ENCODE measurements at places on chromosomes 3 and 15.

DNA sequence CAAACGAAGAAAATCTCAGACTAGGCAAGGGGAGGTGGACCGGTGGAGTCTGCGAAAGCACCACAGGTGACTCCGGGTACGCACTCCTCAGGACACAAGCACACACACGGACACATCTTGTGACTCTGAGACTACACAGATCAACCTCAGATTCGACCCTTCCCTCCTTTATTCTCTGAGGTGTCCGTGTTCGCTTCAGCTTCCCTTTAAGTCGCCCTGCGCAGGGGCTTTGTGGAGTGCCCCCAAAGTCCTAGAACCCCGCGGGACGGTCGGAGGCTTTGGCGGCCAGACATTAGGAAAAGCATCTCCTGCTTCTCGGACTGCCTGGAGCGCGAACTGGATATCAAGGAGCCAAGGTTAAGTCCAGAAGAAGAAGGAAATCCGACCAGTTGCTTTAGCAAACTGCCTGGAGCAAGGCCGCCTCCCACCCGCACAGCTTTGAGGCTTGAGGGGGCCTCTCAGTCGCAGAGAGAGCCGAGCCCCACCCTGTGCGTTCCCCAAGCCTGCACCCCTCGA, 730 bp downstream of the DGKG start:
- DNase-seq: no peak

GRCh38 chr3:117600666-117601065, 891.1 kb downstream of the TUSC7 start:
- no peak for DNase-seq

- DNase-seq: no peak
Observed at GRCh38 chr3:43053291-43053690, 52.6 kb downstream of the POMGNT2 start.

DNA sequence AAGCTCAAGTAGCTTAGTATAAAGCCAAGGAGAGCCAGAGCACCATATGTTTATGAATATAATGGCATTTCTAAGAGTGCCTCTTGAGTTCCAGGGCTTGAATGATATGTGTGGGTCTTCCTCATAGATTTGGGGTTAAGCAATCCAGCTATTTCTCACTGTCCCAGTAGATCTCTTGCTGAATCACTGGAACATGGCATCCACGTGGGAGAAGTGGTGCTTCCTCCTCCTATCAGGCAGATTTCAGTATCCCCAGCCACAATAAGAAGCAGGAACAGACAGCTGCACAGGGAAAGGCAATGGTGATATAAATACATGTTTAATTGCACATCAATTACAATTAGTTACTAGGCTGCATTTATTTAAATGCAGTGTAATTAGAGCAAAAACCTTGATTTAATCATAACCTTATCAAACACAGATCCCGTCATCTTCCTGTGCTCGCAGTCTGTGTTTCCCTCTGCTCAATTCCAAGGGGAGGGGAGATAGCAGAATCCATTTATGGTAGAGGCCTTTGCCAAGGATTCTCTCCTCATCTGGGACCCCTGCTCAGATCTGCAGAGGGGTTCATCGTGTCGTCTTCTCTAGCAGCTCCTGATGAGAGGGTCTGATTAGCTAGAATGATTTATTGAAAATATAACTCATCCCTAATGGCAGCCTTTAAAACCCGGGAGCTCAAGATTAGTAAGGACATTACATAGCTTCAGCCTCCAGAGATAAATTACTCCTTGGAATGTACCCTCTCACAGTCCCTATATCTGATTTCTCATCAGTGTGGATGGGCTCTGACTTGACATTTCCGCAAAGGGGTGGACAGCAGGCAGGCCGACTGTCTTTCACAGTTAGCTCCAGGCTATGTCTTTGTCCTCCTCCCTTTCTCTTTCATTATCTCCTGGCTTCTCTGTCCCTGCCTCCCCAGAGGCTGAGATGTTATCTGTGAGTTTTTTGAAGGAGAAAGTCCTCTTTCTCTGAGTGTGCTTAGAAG, 775.9 kb downstream of the AGBL1 start:
- DNase-seq: no peak

GRCh38 chr3:185280572-185281365, 26.9 kb upstream of the EHHADH start:
- peak; percentile 14 for DNase-seq

- no peak for DNase-seq
Observed at GRCh38 chr15:52529341-52529924, 753 bp upstream of the MYO5A start.

GRCh38 chr3:38782148-38782547, 33.9 kb downstream of the SCN10A start:
- DNase-seq: no peak

DNA sequence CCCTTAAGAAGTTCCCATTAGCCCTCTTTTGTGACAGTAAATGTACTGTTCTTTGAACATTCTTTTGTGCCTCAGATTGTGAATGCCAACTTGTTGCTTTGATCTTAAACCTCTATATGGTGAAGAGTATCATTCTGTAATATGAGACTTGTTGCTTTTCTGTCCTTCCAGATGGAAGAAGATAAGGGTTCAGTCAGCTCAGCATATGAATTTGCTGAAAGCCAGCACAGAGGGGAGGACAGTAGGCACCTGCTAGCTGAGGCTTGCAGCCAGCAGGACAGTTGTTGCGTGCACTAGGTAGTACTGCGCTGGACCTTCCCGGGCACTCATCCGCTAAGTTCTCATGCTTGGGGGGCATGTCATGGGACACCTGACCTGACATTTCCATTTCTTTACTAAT, 74.7 kb downstream of the DCUN1D1 start:
- DNase-seq: no peak

DNA sequence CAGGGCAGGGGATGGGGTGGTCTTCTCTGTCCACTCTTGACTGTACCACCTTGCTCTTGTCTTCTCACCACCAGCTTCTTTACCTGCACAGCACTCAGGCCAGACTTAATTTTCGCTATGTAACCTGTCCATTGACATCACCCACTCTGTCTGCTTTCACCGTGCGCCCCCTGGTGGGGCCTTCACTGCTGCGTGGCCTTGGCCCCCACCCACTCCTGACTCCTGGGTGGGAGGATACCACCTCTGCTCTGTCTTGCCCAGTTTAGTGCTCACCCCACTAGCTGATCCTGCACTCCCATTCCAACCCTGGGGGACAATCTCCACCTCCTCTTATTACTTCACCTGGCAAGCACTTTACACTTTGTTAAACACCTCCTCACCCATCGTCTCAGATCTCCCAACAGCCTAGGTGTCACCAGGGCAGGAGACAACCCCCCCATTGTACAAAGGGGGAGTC, 17.7 kb downstream of the PTH1R start:
- DNase-seq: peak; percentile 23

- no peak for DNase-seq
Observed at GRCh38 chr3:46508850-46509591, 11.2 kb downstream of the RTP3 start.

DNA sequence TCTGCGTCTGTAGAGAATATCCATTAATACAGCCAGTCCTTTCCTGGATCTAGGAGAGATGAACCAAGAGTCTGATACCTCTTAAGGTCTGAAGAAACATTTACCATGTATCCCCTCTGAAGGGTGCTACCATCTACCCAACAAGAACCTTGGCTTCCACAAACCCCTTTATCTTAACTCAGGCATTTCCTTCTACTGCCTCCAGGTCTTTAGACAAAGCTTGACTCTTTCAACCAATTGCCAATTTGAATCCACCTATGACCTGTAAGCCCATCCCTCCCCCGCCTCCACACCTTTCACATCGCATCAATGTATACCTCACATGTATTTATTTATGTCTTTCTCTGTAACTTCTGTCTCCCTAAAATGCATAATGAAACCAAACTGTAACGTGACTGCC, 139.5 kb downstream of the SNRK start:
- no peak for DNase-seq

DNA sequence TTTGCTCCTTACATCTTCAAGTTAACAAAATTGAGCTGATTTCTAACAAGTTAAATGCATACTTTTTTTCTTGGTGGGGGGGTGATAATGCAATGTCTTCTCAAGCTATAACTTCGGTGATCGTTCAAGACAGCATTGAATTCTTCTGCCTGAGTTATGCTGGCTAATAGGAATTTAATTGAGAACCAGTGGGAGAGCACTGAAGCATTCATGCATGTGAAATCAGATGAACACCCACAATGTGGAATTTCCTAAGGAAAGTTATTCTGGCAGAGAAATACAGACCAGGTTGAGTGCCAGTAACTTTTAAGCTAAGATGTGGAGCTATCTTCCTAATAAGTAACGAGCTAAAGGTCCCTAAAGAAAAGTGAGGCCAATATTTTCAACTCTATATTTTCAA, 3.0 kb downstream of the SPATA16 start:
- no peak for DNase-seq

DNA sequence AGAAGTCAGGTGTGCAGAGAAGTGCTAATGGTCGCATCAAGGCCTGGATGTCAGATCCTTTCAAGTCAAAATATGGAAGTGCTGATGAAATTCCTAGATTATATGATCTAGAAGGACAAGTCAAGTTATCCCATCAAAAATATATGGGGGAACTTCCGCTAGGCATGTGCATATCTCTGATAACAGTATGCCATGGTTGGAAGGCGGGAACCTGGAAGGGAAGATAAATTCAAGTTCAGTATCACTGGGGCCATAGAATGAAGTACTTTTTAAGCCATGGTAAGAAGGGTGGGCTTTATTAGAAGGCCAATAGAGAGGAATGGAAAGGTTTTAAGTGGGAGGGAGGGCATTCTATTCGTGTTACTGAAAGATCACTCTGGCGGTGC, 38.3 kb downstream of the MITF start:
- no peak for DNase-seq

DNA sequence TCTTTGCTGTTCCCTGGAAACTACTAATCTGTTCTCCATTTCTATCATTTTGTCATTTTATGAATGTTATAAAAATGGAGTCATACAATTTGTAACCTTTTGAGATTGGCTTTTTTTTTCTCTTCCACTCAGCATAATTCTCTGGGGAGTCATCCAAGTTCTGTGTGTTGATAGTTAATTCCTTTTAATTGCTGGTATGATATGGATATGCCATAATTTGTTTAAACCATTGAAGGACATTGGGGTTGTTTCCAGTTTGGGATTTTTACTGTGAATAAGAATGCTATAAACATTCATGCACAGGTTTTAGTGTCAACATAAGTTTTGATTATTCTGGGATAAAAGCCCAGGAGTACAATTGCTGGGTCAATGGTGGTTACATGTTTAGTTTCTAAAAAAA, 279.4 kb downstream of the WNT5A start:
- DNase-seq: no peak

GRCh38 chr3:171796625-171797264, 13.5 kb downstream of the PLD1 start:
- no peak for DNase-seq

- DNase-seq: no peak
Observed at GRCh38 chr3:172104471-172105072, 65.2 kb downstream of the FNDC3B start.

- no peak for DNase-seq
Observed at GRCh38 chr3:73601481-73601880, 23.3 kb downstream of the PDZRN3 start.

DNA sequence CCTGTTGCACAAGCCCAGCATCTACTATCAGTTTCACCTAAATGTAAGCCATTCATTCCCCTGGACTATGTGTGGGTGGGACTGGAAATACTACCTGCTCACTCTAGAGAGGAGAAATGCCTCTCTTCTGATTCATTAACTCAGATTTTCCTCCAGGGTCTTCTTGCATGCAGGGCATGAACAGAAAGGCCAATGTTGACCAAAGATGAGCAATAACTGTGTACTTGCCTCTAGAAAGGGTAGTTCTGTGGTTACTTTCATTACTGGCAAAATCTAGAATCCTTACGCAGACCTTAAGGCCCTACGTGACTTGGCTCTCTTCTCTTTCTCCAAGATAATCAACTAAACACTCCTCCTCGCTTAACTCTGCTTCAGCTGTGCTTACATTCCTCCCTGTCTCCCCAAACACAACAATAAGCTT, 81.4 kb upstream of the PSMD6 start:
- no peak for DNase-seq

- DNase-seq: no peak
Observed at GRCh38 chr15:59996298-59997041, 7.6 kb upstream of the FOXB1 start.

- DNase-seq: no peak
Observed at GRCh38 chr15:70319466-70319865, 221.7 kb upstream of the TLE3 start.

- DNase-seq: no peak
Observed at GRCh38 chr3:125679258-125679657, 84.0 kb upstream of the OSBPL11 start.

DNA sequence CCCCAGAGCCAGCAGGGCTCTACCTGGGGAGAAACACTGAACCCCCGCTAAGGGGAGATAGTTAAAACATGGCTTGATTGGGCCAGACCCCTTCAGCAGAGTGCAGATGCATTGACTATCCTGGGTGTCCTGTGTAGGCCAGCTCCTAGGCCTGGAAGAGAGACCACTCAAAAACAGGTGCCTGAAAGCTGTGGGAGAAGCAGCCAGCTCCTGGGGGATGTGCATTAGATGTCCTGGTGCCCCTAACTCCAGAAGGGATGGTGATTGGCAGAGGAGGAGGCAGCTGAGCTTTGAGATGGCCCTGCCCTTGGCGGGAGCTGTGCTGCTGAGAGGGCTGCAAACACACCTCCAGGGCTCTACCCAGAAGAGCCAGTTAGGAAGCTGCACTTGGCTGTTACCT, 89.3 kb upstream of the PLXNA1 start:
- no peak for DNase-seq

DNA sequence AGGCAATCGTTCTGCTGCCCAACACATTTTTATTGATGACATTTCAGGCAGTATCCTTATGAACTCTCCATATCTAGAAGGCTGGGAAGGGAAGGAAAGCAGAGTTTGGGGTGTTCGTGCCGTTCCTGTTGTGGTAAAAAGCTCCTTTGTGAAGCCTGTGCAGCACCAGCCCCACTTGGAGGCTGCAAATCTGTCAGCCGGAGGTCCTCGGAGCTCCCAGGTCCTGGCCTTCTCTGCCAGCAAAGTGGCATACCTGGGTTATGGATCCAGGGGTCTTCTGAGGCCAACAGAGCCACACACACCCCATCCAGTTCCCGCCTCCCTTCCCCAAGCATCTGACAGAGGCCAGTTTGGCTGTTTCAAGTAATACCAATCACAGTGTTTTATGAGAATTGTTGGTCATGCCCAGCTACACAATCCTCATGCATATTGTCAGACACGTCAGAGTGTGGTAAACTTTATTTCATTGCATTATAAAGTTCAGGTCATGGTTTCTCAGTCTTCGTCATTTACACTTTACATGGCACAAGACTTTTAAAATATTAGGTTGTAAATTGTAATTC, 15.9 kb upstream of the USP3 start:
- DNase-seq: no peak

GRCh38 chr15:85581495-85581894, 201.1 kb downstream of the AKAP13 start:
- DNase-seq: peak; percentile 13

GRCh38 chr15:22930782-22931484, 49.2 kb downstream of the CYFIP1 start:
- DNase-seq: no peak

DNA sequence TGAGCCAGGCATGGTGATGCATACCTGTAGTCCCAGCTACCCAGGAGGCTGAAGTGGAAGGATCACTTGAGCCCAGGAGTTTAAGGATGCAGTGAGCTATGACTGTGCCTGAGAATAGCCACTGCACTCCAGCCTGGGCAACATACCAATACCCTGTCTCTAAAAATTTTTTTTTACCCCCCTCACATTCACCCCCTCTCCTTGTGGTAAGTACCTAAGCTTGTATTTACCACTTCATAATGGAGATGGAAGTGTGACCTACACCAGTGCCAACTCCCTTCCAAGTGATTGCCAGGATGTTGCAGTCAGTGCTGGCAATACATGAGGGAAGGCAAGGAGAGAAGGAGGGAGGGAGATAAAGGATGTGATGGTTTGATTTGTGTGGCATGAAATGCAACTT, 84.2 kb downstream of the LRRC28 start:
- DNase-seq: no peak

All from GDM1 (cell line).